ENCODE measurements at places on chromosomes 1 and 21. TPM values are rescaled to one million over a fixed set of nuclear protein-coding genes. Genes with fewer than 3 reads are reported as not detected.

ZNF644 gene
- 227 TPM for total RNA-seq

TRMT1L gene
- 21.3 TPM for total RNA-seq

KCNE2 gene
- not detected for total RNA-seq

CACNA1S gene
- not detected for total RNA-seq

ALX3 gene
- total RNA-seq: not detected

CFHR2 gene
- total RNA-seq: not detected

RAP1GAP gene
- total RNA-seq: 31.6 TPM

PAPPA2 gene
- 9.4 TPM for total RNA-seq

GJA9 gene
- not detected for total RNA-seq

AADACL3 gene
- not detected for total RNA-seq

ZMYND12 gene
- 0.63 TPM for total RNA-seq

LRRC39 gene
- total RNA-seq: 8.8 TPM

SDE2 gene
- total RNA-seq: 21.9 TPM

DNM3 gene
- total RNA-seq: 133 TPM

LCE1E gene
- not detected for total RNA-seq

TMEM51 gene
- 0.94 TPM for total RNA-seq

CACHD1 gene
- total RNA-seq: 16.9 TPM

TEDDM1 gene
- total RNA-seq: not detected

OR2AK2 gene
- total RNA-seq: 6.6 TPM

COL16A1 gene
- 6.9 TPM for total RNA-seq

FMN2 gene
- total RNA-seq: 66.4 TPM

ARID4B gene
- total RNA-seq: 108 TPM

MKNK1 gene
- total RNA-seq: 21.9 TPM

NOL9 gene
- total RNA-seq: 52.9 TPM

SLC35E2B gene
- 91.4 TPM for total RNA-seq

AJAP1 gene
- 16.6 TPM for total RNA-seq

NTRK1 gene
- 0.31 TPM for total RNA-seq

PLA2G4A gene
- 0.94 TPM for total RNA-seq

C21orf58 gene
- 5.9 TPM for total RNA-seq

SHISA4 gene
- 15.7 TPM for total RNA-seq

CHIA gene
- not detected for total RNA-seq

PCBP3 gene
- 8.1 TPM for total RNA-seq

FAM177B gene
- not detected for total RNA-seq

UQCRHL gene
- total RNA-seq: 1.9 TPM

FAM151A gene
- not detected for total RNA-seq

C2CD2 gene
- 12.2 TPM for total RNA-seq

RNF11 gene
- total RNA-seq: 147 TPM

CRNN gene
- not detected for total RNA-seq

BACE2 gene
- total RNA-seq: 7.2 TPM

ZNF672 gene
- 18.5 TPM for total RNA-seq

PSMA5 gene
- total RNA-seq: 37.2 TPM

GJA8 gene
- not detected for total RNA-seq

C1orf87 gene
- total RNA-seq: not detected

CFAP57 gene
- 1.3 TPM for total RNA-seq

DNASE2B gene
- total RNA-seq: not detected

ZBTB8A gene
- 28.8 TPM for total RNA-seq
